ENCODE measurements at places on chromosomes 6 and 20. TPM values are rescaled to one million over a fixed set of nuclear protein-coding genes. Genes with fewer than 3 reads are reported as not detected.
A peak's percentile ranks its signal among the peaks of the same experiment; 100 is the strongest.

DNA sequence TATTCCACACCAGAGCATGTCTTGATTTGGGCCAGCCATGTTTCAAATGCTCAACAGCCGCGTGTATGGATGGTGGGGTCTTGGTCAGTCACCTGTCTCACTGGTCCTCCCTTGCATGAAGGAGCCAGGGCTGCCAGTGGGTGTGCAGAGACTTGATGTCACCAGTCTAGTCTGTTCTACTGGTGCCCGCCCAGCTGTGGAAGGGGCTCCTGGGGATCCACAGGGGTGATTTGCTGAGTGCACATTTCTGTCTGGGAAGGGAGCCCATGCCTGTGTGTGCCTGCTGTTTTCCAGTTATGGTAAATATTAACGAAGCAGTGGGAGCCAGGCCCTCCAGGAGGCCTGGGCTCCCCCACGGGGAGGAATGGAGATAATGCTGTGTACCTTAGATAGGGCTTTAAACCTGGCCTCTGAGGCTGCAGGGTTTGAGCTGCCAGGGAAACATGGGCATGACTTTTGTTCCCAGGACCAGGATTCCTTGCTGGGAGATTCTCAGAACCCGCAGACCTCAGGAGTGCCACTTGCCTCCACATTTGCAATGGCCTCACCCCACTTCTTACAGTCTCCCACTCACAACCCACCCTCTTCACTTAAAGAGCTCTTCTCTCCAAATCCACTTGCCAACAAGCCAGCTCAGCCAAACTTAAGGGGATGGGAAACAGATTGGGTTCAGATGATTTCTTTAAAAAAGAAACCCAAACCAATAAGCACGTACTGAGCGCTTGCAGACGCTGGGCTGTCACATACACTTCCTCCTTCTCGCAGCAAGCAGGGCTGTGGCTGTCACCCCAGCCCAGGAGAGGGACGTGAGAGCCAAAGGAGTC, 54.1 kb downstream of the VEGFA start:
- no peak overlapping the region for H3K4me3 ChIP-seq
- no peak for DNase-seq
- no peaks in the 10 kb centered on the region for H3K4me1 ChIP-seq

The TMEM244 gene
- not detected for total RNA-seq

DNA sequence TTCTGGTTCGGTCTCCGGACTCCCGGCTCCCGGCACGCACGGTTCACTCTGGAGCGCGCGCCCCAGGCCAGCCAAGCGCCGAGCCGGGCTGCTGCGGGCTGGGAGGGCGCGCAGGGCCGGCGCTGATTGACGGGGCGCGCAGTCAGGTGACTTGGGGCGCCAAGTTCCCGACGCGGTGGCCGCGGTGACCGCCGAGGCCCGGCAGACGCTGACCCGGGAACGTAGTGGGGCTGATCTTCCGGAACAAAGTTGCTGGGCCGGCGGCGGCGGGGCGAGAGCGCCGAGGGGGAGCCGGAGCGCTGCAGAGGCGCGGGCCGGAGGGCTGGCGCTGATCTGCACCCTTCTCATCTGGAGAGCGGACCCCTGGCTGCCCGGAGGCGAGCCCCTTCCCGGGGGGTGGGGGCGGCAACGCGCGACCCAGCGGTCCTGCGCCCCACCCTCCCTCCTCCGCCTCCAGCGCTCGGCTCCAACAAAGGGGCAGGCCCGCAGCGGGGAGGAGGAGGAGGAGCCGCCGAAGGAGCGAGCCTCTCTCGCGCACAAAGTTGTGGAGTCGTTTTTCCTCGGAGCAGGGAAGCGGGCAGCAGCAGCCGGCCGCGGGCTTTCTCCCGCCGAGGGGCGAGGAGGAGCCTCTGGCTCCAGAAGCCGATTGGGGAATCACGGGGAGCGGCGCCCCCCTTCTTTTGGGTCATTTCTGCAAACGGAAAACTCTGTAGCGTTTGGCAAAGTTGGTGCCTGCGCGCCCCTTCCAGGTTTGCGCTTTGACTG, at the start of gene UTRN:
TSS of gene UTRN (plus strand) at position 553 of the 765 bp plus-strand sequence. CDS start 6,494 bp downstream, outside the sequence.
- peak within 1 kb of the TSS; percentile 88 for H3K27ac ChIP-seq
- peaks cover 14% of the 10 kb centered on the region for H3K4me1 ChIP-seq
- H3K4me3 ChIP-seq = peak within 1 kb of the TSS; percentile 93
- no peaks in the 10 kb centered on the region for H3K27me3 ChIP-seq
- H3K36me3 ChIP-seq = no peaks in the 10 kb centered on the region

The OPRL1 gene
- total RNA-seq = 1.1 TPM

The RIPOR3 gene
- total RNA-seq = not detected

- no peaks in the 10 kb centered on the region for H3K36me3 ChIP-seq
- H3K4me3 ChIP-seq = no peak overlapping the region
- DNase-seq = no peak
- no peak overlapping the region for H3K27ac ChIP-seq
- H3K4me1 ChIP-seq = no peaks in the 10 kb centered on the region
These were observed 161.6 kb downstream of the SMOC2 start for GRCh38 chr6:168602576-168602975.

The REPS1 gene
- total RNA-seq = 24.4 TPM

All from GM23248 (cell line).